ENCODE measurements at places on chromosomes 12 and 14. TPM values are rescaled to one million over a fixed set of nuclear protein-coding genes. Genes with fewer than 3 reads are reported as not detected.

DNA sequence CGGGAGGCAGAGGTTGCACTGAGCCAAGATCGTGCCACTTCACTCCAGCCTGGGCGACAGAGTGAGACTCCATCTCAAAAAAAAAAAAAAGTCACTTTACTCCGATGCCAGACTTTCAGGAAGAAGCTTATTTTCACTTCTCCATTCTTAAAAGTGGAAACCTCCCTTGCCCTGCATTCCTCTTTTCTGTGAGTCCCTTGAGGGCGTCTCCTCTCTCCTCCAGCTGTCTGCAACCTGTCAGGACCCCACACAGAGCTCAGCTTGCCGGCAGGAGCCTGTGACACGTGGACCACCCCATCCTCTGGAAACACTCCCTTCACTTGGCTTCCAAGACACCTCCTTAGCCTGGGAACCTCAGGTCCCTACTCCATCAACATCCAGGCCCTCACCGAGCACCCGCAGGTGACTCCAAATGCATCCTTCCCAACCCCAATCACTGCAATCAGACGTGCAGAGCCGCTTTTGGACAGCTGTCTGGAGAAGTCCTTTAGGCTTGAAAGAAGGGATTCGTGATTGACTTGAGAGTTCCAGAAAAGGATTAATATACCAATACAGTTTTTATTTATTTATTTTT lies 34.3 kb downstream of the SLC15A4 start:
- no peak for DNase-seq

DNA sequence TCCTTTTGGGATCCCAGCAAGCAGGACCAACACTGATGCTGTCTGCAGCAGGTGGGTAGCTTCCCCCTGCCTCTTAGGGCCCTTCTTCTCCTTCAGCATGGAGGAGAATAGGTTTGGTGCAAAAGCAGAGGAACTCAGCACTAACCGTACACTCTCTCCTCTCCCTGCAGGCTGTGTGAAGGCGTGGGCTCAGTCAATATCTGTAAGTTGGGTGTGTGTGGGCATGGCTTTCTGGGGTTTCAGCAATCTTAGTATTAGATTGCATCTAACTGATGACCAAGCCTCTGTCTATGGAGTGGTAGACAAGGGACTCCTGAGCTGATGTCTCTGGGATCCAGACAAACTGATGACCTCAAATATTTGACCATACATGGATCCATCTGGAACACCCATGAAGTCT lies 14.3 kb downstream of the KRT85 start:
- no peak for DNase-seq

DNA sequence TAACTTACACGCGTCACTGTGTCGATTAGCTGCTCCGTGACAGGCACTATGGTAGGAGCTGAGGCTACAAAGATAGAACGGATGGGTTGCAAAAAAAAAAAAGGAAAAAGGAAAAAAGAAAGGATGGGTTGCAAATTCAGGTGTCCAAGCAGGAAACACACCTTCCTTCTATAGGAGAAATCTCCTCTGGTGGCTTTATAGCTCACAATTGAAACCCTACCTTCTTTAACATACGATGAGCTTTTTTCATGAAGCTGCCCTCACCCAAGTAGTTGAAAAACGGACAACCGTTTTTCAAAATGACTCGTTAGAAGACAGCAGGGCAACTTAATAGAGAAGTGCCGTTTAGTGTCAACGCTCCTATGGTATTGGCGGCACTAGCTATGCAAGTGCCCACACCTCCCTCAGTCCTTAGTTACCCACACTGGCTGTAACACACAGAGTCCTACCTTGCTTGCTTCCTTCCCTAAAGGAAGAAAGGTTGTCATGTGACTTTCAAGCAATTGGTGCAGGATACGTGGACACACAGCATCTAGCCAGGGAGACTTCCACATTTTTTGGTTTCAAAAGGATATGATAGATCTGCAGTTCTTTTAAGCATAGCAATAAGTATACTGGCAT lies 682 bp upstream of the TRIP11 start:
- no peak for DNase-seq

The TDRD9 gene
- 0.29 TPM for total RNA-seq

Data from epithelial cell of proximal tubule (primary cell).